ENCODE measurements at places on chromosomes 5 and 9.
A peak's percentile ranks its signal among the peaks of the same experiment; 100 is the strongest.

DNA sequence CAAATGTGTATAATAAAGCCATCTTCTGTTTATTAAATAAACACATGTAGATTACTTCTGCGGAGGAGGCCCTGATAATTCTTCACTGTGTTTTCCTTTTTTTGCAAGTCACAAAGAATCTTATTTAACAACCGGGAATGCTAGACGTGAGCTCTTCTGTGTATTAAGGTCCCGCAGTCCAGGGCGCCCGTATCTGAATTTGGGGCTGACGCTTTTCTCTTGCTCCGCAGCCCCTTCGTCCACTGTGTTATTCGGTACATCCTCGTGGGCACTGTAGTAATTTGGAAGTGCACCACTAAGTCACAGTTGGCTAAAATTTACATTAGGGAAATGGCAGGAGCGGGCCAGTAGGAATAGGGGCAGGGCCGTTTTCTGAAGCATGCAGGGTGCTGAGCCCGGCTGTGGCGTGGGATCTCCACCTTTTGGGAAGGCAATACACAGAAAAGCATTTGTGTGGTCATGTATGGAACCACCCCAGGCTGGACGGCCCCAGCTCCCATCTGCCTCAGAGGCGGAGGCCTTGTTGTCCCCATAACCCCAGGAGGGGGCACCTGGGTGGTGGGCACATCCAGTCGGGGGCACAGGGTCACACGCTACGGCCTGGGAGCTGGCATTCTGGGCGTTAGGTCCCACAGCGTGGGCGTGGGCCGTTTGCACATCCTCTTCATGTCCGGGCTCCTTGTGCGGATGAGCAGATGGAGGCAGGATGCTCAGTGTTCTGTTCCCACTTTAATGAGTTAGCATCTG is 258.7 kb upstream of the IRX4 start:
- no peak for DNase-seq

- no peak for DNase-seq
Measured at GRCh38 chr9:126885131-126885641, 24.7 kb downstream of the ZBTB34 start.

- no peak for DNase-seq
Measured at GRCh38 chr9:93649610-93650261, 73.4 kb downstream of the PHF2 start.

DNA sequence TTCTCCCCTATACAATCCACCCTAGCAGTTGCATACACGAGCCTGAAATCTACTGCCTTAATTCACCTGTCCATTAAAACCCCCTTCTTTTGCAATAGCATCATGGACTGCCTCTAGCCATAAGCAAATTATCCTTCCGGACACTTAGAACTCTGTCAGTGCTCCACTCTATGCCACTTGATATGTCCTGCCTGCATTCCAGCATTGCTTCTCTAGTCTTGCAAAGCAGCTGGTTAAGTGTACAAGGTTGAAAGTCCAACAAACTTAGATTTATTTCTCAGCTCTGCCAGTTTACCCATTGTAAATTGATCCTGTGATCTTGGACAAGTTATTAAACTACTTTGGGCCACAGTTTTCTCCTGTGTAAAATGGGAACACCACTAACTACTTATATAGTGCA is 197.9 kb downstream of the EPB41L4A start:
- DNase-seq, result no peak

DNA sequence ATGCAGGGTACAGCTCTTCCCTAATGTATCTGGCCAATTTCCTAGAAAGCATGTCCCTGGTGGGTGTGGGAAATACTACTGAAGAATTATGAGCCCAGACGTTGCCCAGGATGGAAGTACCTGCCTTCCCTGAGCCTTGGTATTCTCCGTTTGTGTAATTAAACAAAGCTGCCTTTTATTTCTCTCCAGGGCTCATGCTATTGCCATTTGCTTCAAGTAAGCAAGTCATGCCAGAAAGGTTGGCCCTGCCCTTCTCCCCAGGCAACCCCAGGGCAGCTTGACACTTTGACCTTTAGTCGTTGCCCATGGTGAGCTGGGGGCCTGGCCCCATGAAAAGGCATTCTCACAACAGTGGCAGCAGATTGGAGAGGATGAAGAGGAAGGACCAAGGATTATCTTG is 4.4 kb downstream of the COL27A1 start:
- no peak for DNase-seq

DNA sequence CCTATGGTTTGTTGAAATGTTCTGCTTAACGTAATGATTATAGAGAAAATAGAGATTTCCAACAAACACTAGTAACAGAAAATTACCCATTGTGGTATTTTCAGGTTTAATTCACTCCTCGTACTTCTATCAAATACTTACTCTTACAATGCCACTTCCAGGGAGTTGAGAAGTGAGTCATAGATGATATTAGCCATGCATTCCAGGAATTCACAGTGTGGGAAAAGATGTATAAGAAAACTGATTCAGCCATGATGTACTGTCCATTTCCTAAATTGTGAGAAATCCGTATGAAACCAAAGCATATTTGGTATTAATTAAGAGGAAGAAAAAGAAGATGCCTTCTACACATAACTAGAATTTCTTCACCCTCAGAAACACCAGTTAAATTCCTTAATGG is 1854.6 kb upstream of the WWC1 start:
- no peak for DNase-seq

DNA sequence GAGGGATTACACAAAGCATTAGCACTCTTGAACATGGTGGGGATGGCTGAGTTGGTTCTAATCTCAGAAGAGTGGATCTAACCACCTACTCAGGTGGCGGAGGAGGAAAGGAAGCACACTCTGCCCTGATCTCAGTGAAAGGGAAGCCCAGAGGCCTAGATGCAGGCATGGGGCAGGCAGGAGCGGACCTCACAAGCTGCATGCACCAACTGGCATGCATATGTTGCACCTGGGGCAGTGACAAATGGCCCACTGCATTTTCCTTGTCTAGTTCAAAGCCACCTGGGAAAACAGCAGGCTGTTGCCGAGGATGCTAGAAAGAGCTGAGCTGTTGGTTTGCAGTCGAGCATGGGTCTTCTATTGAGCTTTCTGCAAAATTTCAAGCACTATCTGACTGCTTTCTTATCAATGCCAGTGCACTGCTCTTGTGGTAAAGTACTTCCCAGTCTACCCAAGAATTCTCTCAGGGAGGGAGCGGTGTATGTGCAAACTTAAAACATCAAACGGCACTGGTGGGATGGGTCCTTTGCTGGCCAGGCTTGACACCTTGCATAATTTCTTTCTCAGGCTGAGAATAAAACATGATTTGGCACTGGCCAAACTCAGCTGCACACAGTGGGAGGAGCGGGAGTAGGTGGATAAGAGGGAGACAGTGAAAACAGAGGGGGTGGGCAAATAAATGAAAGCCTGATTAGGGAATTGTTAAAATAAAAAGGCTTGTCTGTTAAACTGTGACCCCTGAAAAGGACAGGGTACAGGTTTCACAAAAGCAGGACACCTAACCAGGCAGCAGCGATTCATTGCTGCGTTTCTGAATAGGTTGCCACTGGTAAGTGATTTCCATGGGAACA is 108.9 kb downstream of the MARCHF3 start:
- no peak for DNase-seq

DNA sequence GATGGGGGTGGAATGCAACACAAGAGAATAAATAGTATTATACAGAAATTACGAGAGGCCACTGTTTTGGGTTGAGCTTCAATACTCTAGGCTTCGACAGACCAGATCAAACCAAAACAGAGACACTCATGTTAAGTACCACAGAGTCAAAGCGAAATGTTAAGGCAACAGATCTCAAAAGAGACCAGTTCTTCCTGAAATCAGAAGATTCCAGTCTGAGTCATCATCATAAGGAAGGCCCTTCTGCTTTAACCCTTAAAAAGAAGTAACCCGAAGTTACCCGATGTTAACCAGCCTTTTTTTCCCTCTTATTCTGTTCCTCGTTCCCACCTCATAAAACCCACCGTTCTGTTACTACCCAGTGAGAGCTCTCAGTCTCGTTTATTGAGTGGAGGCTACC is 75.9 kb downstream of the SFXN1 start:
- no peak for DNase-seq

DNA sequence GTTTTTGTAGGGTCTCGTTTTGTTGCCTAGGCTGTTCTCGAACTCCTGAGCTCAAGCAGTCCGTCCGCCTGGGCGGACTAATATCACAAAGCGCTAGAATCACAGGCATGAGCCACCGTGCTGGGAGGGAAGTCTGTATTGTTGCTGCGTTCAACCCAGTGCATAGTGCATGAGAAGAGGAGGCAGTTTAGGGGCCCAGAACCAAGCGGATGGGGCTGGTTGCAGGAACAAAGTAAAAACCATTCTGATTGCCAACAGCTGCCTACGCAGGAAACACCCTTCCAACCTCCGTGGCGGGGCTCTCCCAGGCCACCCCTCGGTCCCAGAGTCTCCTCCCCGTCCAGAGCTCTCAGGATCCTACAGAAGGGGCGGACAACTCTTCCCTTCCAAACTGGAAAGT is 87.1 kb downstream of the ANXA2R start:
- DNase-seq, result no peak

GRCh38 chr5:6875376-6875775 is 162.1 kb downstream of the TENT4A start:
- DNase-seq, result no peak

DNA sequence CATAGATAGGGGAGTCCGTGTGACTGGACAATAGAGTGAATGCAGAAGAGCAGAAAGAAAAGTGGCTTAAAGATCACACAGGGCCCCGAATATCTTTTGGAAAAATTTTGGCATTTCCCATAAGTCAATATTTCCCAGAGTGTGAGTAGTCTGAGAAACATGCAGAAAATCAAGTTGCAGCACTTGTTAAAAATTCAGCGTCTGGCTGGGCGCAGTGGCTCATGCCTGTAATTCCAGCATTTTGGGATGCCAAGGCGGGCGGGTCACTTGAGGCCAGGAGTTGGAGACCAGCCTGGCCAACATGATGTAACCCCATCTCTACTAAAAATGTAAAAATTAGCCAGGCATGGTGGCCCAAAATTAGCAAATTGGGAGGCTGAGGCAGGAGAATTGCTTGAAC is 227.0 kb downstream of the DRD1 start:
- no peak for DNase-seq

DNA sequence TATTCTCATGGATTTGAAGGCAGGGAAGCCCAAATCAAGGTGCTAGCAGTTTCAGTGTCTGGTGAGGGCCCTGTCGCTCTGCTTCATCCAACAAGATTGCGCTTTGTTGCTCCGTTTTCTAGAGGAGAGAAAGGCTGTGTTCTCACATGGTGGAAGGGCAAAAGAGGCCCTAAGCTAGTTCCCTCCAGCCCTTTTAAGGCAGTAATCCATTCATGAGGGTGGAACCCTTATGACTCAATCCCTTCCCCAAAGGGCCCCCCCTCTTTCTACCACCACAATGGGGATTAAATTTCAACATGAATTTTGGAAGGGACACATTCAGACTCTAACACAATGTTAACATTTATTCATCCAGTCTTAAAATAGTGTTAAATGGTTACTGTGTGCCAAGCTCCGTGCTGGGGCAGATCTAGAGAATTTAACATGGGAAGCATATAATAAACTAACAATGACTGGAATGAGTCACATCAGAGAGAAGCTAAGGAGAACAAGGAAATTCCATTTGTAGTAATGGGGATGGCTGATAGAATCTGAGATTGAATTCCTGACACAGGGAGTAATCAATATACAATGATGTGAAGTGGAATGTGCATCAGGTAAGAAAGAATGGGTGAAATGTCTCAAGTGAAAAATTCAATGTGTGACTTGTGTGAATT is 382.8 kb upstream of the ZNF608 start:
- DNase-seq, result no peak

- no peak for DNase-seq
Measured at GRCh38 chr5:55316289-55316688, 8.5 kb downstream of the MTREX start.

- DNase-seq, result no peak
Measured at GRCh38 chr5:98110282-98110691, 663.2 kb upstream of the RGMB start.

GRCh38 chr9:82332018-82332773 is 343.6 kb downstream of the SPATA31D1 start:
- DNase-seq, result no peak

DNA sequence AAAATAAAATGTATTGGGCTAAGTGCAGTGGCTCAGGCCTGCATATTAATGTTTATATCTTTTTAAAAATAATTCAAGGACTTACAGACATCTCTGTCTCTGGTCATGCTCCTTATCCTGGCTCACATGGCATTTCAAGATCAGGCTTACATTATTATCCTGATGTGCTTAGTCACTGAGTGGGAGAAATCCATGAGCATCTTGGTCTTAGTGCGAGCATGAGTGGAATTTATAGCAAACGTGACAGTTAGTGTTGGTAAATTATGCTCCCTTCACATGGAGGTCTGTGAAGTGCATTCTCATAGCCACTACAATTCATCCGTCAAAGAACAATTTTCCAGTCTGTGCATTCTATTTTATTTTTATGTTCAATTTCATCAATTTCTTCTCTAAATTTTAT is 237.8 kb upstream of the EDIL3 start:
- DNase-seq, result no peak

DNA sequence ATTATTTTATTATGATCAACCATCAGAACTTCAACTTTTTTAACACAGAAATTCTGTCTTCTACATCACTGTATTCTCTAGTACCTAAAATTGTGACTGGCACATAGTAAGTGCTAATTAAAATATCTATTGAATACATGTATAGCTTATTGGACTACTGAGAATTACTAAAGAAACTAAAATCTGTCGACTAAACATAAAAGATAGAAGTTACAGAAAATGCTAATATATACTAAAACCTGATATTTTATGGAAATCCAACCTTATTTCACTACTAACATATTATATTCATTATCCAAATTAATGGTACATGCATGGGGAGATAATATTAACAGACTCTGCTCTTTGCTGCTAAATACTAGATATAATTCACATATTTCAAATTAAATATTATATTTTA is 153.6 kb downstream of the DTWD2 start:
- no peak for DNase-seq

DNA sequence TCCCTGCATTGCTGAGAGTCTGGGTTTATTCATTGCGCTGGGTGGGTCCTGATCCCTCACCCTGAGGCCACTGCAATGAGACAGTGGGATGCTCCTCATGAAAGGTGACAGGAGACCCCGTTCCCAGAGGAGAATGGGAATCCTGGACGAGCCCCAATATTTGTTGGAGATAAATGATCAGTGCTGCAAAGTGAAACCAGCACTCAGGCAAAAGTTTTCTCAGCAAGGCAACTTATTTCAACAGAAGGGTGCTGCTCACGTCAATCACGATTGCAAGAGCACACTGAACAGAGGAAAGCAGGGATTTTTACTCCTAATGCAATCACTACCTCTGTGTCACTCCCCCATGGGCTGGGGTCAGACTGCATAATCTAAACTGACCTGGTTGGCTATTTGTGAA is 110.2 kb upstream of the MAMDC2 start:
- DNase-seq, result no peak

DNA sequence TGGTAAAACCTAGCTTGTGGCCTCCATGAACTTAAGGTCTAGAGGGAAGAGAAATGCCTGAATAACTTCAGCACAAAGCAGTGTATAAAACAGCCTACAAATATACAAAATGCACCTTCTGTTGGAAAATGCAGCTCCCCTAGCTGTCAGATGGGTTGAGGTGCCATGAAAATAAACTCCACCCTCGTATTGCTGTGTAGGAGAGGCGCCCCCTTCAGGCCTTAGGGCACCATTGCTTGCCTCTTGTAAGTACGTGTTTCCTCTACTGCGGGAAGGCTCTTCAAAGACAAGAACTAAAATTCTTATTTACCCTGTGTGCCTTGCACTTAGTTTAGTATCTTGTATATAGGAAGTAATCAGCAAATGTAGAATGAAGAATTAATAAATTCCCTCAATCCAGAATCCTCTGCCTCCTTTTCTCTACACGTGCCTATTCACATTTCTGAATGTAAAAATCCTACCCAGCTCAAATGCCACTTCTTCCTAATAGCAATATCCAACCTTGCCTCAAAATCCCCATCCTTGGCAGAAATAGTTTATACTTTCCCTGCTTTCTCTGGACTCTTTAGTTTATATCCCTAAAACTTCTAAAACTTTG is 393.7 kb upstream of the PDE4D start:
- DNase-seq, result peak; percentile 21
